Nephron progenitor cell (in vitro differentiated cells): ENCODE measurements at places on chromosomes 7 and 10.

GRCh38 chr7:74256491-74257408, 2.6 kb upstream of the RFC2 start:
- no peak for DNase-seq

GRCh38 chr7:144824360-144824759, 11.5 kb downstream of the TPK1 start:
- no peak for DNase-seq

DNA sequence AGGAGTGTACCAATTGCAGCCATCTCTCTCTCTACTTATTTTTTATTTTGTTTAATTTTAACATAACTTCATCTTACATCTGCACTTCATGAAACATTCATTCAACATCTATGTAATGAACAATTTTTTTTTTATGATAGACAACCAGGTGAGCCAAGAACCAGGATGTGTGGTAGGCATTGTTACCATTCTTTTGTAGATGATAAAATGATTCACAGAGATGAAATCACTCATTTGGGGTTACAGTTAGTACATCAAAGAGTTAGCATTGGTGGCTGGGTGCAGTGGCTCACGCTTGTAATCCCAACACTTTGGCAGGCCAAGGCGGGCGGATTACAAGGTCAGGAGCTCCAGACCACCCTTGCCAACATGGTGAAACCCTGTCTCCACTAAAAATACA, 127.8 kb downstream of the HDAC9 start:
- DNase-seq, result no peak

DNA sequence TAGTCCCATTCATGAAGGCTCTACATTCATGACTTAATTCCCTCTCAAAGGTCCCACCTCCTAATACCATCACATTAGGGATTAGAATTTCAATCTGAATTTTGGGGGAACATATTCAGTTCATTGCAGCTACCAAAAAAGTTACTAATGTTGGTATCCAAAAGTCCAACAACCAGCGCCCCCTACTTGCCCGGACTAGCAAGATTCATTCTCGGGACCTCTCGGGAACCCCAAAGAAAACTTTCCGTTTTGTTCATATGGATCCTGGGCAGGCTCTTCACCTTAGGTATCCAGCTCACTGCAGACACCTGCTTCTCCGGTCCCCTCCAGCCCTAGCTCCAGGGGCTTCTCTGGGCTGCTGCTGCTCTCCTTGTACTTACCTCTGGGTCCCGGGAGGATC, 8.9 kb upstream of the GRK5 start:
- DNase-seq, result peak; percentile 20

DNA sequence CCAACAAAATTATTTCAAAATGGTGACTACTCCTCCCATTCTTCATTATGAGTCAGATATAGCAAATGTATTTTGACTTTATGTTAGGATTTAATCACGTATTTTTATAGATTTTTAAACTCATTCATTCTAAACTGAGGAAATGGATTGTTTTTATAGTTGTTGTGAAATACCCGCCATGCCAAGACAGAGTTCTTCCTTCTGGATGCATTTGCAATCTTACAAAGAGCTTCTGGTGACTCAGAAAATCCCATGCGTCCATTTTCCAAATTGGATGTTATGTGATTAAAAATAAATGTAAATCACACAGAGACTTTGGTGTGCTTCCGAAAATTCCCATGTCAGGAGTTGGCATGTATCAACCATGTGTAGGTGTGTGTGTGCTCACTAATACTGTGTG, 179.3 kb downstream of the TRIL start:
- DNase-seq, result no peak

GRCh38 chr10:51960494-51960895, 261.1 kb upstream of the CSTF2T start:
- peak; percentile 10 for DNase-seq

- DNase-seq, result no peak
Measured at GRCh38 chr10:57689596-57690297, 577.9 kb downstream of the IPMK start.

DNA sequence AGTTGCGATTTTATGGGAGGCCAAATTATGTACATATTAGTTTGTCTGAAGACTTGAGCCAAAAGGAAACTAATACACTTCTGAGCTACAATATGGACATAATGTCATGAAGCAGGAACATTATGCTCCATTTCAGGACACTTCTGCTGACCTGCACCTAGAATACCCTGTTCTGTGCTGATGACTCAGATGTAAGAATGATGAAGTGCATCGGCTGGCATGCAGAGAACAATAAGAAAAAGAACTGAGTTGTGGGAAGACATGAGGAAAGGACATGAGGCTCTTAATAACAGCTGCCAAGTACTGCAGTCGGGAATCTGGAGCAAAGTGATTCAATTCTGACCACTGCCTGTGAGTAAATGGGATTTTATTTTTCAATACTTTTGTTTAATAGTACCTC, 192.9 kb upstream of the VSTM2A start:
- no peak for DNase-seq

DNA sequence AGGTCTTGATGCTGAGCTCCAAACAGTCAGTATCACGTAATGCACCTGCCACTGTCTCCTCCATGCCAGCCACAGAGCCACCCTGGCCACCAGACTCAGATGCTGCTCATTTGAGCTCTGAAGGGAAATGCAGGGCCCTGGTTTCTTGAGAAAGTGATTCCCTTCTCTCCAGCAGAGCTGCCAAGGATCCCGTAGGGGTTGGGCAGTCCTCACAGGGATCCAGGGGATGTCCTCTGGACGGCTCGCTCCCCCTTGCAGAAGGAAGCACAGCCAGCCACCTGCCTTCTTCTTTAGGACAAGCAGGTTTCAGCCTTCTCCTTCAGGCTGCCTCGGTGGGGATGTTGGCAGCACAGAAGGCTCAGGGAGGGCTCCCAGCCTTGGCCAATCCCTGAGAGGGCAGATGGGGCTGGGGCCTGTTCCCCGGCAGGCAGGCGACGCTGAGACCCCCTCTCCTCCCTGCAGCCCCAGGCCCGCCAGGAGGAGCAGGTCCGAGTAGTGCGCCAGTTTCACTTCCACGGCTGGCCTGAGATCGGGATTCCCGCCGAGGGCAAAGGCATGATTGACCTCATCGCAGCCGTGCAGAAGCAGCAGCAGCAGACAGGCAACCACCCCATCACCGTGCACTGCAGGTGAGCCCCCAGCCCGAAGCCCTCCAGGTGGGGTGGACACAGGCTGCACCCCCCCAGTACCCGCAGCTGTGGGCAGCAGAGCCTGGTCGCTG, 48.9 kb downstream of the MKI67 start:
- no peak for DNase-seq

DNA sequence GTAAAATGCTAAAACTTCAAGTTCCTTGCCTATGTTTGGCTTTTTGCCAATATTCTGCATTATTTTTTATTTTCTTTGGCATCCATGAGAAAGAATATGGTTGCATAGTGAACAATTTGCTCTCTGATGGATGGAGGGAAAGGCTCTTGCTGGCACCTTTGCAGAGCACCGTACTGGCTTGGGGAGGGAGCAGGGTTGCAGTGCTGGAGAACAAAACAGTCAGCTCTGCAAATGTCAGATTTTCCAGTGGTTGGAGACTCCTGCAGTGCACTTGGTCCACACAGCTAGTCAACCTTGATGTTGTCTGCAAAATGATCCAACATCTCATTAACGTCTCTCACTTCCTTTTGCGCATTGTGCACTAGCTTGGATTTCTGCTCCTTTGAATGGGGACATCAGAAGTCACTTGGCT, 100.8 kb downstream of the ANLN start:
- DNase-seq, result no peak

- peak; percentile 96 for DNase-seq
Measured at GRCh38 chr7:6706666-6707407, at the start of gene ZNF12. ZNF12 (minus strand) TSS chr7:6706947; CDS start chr7:6705173, 1,774 bp downstream.

DNA sequence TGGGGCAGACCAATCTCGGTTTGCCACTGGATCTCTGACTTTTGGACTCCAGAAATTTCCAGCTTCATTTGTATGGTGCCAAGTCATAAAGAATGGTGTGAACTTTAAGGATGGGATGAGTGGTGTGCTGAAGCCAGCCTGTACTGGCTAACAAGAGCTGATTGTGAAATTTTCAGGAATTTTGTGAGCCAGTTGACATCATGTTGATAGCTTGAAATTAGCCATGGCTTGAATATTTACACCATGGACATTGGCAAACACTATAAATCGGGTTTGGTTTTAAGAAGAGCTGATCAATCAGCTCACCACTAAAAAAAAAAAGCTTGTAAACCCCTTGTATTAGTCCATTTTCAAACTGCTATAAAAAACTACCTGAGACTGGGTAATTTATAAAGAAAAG, 14.1 kb upstream of the MYH16 start:
- no peak for DNase-seq

DNA sequence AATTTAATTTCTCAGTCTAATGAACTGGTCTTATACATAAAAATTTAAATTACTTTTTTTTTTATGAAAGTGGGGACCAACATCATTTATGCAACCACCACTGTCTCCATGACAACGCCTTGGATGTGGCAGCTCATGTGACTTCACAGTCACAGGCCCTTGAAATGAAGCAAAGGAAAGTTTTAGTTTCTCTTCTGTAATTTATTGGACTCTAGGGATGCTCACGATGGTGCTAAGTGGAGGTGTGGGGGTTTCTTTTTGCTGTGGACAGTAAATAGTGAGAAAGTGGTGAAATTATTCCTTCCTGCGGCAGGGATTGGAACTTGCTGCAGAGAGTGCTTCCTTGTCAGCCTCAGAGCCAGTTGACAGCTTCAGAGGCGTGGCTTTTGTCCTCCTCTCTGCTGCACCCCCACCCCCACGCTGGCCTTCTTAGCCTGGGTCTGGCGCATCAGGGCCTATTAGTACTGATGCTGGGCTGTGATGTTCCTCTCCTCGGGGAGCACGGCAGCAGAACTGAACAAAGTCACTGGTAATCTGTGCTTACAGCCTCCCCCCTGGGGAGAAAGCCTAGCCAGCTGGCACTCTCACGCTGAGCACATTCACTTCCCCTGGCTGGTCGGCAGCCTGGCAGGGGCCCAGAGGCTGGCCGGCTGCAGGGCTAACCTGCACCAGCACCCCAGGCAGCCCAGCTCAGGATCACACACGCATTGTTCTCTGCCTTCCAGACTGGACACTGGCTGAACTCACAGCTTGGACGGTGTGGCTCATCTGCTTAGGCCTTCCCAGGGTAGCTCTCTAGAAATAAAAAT, 517.5 kb upstream of the GALNT17 start:
- DNase-seq, result peak; percentile 61

DNA sequence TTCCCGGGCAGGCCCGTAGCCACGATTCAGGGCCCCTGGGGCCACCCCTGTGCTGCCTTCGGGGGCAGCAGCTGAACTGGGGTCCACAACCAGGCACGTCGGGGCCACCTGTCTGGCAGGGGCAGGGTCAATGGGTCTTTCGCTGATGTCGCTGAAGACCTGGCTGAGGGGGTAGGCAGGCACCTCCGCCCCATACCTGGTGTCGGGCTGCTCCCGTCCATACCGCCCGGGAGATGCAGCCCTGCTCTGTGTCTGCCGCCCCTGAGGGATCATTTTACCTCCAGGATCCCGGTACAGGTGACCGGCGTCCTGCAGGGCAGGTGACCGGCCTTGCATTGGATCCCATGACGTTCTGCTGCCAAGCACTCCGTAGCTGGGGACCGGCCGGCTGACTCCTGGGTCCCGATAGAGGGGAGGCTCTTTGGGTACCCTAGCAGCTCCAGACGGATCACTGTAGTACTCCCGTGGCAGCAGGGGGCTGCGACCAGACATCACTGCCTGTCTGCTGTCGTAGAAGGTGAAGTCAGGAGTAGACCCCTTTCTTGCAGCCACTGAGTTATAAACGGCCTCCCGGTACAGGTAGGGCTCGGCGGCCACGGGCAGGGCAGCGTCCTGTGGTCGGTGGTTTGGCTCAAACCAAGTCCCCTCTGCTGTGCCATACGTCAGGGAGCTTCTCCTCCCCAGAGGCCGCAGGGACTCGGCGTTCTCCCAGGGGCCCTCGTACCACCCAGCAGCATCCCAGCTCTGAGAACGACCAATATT, 85.2 kb downstream of the ZRANB1 start:
- no peak for DNase-seq

GRCh38 chr10:66788178-66788987, 137.5 kb upstream of the LRRTM3 start:
- DNase-seq, result no peak

- no peak for DNase-seq
Measured at GRCh38 chr7:30929686-30930085, 18.0 kb downstream of the AQP1 start.

- DNase-seq, result no peak
Measured at GRCh38 chr7:13057462-13058200, 370.2 kb downstream of the ARL4A start.

GRCh38 chr7:51027935-51028830, 245.5 kb upstream of the GRB10 start:
- DNase-seq, result no peak

- peak; percentile 16 for DNase-seq
Measured at GRCh38 chr10:119602241-119603095, 5.7 kb upstream of the TIAL1 start.

DNA sequence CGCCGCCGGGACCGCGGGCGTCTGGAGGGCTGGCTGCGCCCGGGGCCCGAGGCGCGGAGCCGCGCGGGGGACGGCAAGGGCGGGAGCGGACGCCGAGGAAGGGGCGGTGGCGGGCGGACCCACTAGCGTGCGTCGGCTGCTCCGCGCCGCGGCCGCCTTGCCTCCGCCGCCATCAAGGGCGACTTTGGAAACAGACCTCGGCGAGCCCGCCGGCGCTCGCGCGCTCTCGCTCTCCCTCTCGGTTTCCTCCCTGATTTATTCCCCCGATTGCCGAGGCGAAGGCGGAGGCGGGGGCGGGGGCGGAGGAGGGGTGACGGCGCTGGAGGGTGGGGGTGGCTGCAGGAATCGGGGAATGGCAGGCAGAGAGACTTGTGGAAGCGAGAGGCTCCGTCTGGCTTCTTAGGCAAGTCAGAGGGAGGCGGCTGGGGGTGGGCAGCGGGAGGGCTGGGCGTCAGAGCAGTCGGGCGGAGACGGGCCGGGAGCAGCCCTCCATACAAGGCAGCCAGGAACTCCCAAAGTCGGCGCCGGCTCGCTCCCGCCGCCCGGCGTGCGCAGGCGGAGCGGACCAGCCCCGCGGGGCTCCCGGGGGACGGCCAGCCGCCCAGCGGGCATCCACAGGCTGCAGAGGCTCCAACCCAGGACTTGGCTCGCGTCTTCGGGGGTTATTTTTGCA, at the start of gene CACNA2D1:
CACNA2D1 (minus strand) TSS at position 231 of the 673 bp plus-strand sequence.
- peak; percentile 82 for DNase-seq

DNA sequence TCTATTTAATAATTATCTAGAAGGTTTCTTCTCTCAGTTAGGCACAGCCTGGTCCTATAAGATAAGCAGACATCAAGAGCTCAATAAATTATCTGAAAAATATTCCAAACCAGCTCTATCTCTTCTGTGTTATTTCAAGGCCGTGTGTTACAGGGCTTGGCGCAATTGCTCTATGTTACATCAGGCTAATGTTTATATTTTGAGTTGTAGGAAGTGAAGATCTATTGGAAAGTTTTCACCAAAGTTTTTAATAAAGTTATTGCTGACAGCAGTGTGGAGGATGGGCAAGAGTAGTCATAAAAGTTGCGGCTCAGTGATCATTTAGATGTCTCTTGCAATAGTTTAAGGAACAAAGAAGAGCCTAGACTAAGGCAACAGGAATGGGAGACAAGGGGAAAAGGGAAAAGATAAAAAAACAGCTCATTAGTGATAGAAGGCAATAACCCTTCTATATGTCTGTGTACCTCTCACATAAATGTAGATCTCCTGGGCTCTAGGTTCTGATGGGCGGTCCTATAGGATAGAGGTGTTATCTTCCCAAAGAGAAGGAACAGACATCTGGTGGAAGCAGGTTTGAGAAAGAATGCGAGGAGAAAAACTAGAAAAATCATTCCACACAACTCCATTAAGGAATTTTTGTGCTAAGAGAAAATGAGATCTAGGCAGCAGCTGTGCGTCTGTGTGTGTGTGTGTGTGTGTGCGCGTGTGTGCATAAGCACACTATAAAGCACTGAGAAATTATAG, 5.9 kb upstream of the ANKRD7 start:
- DNase-seq, result no peak

GRCh38 chr7:33444511-33444910, 315.1 kb downstream of the BBS9 start:
- DNase-seq, result no peak
